Stimulated activated CD4-positive, alpha-beta T cell treated with anti-CD3 and anti-CD28 coated beads, Interleukin-1b, Interleukin-23, amount 100 ng/mL, for 1 hour (primary cell): ENCODE measurements at places on chromosomes 2 and 18.

- DNase-seq = no peak
These were observed 13.3 kb downstream of the DAPL1 start for GRCh38 chr2:158808426-158808825.

DNA sequence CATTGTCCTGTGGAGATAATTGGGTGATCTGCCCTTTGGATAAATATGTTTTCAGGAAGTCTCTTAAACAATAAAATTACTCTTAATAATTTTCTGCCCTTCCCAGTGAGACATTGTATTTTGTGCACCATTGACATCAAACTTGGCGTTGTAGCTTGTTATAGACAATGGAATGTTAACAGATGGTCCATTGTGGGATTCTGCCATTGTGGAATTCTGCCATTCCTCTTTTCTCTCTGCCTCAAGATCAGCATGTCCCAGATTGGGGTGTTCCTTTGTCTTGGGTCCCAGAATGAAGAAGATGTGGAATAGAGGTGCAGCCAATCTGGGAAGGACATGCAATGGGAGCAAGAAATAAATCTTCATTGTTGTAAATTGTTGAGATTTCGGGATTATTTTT is 15.1 kb upstream of the LDAH start:
- no peak for DNase-seq

- no peak for DNase-seq
These were observed 33.3 kb upstream of the CREG2 start for GRCh38 chr2:101420623-101421022.

GRCh38 chr18:46946656-46947282 is 29.4 kb downstream of the KATNAL2 start:
- peak; percentile 5 for DNase-seq

- DNase-seq = no peak
These were observed 36.5 kb downstream of the HNMT start for GRCh38 chr2:138000796-138001195.

DNA sequence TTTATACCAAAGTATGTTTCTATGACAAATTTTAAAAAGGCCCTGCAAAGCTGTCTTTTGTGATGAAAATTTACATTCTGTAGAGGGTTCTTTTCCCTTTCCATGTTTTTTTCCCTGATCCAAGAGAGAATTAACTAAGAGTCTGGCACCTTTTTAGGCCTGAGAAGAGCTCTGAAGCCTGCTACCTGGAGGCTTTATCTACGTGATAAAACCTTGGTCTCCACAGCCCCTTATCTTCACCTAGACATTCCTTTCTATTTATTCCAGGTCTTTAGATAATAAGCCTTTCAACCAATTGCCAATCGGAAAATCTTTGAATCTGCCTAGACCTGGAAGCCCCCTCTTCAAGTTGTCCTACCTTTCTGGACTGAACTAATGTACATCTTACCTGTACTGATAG is 774.1 kb upstream of the LRRTM1 start:
- no peak for DNase-seq

GRCh38 chr2:45697190-45697589 is 45.7 kb downstream of the PRKCE start:
- no peak for DNase-seq
